ENCODE measurements at places on chromosomes 6 and 20.

DNA sequence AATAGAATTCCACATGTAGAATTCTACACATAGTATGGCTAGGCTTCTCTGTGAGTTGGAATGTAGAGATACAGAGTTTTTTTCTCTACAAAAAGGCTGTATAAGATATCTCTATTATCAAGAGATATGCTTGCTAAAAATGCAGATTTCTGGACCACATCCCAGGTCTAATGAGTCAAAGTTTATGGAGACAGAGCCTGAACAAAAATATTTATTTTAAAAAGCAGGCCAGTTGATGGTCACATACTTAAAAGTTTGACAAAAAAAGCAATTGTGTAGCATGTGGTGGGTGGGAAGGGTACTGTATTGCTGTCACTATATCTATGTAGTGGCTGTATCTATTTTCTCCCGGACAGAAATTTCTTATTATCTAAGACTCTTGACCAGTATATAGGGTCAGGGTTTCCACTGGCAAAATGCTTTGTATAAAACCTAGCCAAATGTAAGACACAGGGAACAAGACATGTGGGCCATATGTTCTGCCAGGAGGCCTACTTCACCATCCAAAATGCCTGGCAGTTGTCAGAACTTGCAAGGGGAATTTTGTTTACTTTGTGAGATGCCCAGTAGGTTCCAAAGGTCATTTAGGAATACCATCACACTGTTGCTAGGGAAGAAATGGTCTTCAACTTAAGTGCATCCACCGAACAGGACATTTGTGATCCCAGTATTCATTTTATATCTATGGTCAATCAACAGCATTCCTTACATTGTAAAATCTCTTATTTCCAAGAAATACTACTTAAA lies 60.6 kb downstream of the SHPRH start:
- DNase-seq, result no peak

DNA sequence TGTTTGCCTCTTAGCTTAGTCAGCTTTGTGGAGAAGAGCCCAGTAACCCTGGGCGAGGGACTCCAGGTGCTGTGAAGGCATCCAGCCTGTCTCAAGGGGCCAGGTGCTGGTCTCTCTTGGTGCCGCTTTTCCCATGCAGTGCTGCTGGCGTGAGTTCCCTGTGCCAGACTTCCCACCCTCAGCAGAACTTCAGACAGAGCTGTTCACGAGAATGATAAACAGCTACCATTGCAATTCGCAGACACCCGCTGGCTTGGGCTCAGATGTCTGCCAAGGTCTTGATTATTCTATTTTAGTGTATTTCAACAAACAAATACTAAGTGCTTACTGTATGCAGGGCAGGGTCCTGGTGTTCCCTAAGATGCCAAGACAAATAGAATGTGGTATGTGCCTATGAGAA lies 57.7 kb downstream of the RNF217 start:
- DNase-seq, result no peak

DNA sequence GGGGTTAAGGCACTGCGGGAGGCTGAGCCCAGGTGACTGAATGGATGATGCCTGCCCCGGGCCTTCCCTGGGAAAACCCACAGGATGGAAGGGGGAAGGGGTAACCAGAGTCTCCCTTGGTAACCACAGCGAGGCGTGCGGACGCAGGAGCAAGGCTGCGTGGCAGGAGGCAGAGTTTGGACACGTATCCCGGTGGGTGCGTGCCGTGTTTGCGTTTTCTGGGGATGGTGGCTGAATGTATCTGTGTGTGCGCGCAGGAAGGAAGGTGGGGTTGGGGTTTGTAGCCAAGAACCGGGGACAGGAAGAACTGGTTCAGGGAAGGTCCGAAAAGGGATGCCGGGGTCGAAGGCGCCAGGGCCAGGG lies 1.8 kb downstream of the MDGA1 start:
- DNase-seq, result no peak

- no peak for DNase-seq
Measured at GRCh38 chr20:42587427-42587826, 602.3 kb downstream of the PTPRT start.

DNA sequence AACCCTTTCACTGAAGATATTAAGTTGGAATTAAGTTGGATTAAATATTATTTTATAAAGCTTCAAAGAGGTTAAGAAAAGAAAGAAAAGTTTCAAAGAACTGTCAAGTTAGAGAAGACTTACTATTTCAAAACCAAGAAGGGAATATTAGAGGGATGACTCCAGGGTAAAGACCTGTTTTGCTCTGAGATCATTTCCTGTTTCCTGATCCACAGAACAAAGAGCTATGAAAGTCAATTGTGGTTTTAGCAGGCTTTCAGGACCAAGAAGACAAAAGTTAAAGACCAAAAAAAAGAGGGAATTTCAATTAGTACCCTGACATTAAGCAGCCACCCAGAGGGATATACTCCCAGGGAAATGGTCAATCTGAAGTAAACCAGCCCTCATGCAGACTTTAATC lies 19.4 kb downstream of the ESF1 start:
- DNase-seq, result no peak

DNA sequence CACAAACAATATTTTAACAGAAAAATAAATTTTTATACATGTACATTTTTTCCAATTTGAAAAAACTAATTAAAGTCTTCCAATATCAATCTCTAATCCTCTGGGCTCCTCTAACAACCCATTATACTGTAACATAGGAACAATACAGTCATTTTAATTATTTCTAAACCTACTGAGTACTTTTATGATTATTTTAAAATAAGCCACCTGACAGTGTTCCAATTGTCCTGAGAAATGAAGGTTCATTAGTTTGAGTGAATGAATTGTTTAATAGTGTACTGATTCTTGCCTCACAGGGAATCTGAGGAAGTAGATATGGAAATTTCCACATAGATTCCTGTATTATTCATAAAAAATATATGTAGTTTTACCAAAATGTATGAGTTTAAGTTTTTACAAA lies 123.1 kb upstream of the EYS start:
- DNase-seq, result no peak

GRCh38 chr6:32558426-32559057 lies 28.5 kb upstream of the HLA-DRB5 start:
- DNase-seq, result no peak

DNA sequence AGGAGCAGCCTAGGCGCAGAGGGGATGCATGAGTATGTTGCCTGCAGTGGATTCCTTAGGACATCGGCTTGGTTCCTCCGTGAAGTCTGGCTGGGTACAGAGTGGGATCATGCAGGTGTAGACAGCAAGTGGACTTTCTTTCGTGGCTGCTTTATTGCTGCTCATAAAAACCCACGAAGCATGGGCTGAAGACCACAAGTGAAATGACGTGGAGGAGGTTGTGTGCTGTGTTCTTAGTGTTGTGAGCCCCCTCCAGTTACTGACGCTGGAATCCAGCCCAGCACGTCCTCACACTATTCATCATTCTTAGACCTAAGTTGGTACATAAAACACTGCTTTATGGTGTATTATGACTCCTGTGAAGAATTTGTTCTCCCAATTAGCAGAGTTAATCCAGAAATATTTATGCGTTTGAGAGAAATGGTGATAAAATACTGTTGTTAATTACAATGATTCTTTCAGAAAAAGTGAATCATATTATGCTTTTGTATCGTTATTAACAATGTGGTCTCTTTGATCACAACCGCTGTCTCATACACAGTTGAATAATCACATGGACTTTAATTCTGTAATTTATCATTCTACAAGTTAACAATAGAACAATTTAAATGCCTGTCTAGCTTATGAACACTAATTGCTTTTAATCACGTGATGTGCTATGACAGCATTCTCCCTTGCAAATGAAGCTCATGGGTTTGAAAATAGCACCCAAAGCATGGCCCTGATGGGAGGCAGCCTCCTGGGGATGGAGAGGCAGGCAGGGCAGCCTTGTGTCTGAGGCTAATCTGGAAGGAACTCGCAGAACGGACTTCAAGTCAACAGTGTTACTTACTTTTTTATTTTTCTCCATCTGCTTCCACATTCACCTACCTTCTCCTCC lies 233.9 kb upstream of the SYNDIG1 start:
- DNase-seq, result no peak

- DNase-seq, result no peak
Measured at GRCh38 chr20:48804300-48804980, 23.4 kb downstream of the PREX1 start.

- no peak for DNase-seq
Measured at GRCh38 chr6:63509652-63510352, 62.5 kb upstream of the LOC128125822 start.

DNA sequence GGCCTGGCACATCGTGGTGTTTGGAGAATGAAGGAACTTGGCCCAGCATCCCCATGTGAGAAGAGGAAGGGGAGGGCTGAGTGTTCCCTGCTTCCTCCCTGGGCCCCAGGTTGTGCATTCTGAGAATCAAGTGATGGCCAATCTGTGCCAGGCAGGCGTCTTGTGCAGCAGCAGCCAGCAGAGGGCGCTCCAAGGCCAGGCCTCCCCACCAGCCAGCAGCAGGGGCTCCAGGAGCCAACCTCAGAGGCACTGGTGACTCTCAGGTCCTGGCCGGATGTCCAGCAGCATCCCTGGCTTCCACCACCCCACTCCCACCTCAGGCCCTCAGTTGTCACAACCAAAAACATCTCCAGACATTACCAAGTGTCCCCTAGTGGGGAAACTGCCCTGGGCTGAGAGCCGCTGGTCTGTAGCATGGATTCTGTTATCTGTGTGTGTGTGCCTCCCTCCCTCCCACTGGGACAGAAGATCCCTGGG lies 192.0 kb downstream of the PREX1 start:
- DNase-seq, result no peak

DNA sequence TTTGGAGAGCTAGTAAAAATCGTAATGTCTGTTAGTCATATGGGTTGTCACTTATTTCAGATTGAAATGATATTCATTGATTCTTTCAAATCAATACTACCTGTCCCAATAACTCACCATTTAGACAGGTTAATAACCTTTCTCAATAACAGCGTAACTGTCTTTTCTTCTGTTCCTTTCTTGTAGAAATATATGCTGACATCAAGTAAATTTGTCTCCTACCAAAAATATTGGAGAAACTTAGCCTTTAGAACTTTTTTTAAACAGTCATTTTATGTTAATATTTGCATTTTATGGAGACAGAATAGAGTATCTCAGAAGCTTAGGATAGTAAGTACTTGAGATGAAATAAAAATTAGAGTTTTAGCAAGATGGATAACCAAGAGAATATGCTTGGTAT lies 278.2 kb downstream of the UST start:
- DNase-seq, result no peak

- no peak for DNase-seq
Measured at GRCh38 chr6:35170166-35170565, 29.0 kb upstream of the TCP11 start.

DNA sequence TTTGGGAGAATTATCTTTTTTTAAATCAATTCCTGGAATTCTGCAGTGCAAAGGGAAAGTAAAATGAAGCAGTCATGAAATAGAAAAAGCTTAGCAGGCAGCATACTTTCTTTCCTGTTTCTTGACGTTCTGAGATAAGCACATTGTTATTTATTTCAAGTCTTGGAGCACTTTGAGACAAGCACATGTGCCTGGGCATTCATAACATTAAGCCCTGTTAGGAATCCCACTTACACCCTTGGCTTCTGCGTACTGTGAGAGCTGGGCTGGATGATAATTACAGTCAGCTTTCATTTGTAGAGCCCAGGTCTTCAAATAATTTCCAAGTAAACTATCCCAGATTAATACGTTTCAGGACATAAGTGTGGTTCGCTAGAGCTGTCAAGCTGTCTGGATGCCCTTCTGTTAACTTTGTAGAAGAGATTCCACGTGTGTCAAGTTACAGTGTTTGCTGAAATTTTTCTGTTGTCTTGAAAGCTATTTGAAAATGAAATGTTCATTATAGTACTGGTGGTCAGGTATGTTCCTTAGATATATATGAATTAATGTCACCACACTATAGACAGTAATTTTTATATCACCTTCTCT lies 8.9 kb downstream of the FARS2 start:
- DNase-seq, result no peak

DNA sequence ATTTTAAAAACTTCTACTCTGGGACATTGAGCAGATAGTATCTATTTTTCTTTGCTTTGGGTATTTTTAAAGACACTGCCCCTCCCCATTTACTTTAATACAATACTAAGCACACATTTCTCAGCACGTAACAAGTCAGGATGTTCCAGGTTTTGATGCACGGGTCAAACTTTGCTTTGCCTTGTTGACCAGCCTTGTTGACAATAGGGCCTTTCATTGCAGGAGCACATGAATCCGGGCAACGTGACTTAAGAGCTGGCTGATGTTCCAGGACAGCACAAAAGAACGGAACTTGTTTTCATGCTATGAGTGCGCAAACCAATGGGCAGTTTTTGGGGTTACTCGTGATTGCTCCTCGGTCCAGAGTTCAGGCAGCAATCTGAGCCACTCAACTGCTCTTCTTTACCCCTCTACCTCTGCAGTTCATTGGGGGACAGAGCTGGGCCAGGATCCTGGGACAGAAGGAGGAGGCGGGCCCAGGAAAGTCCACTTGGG lies 78.6 kb upstream of the SLC22A16 start:
- DNase-seq, result no peak

- DNase-seq, result no peak
Measured at GRCh38 chr6:132797951-132798868, at the start of gene SLC18B1. TSS of gene SLC18B1 (minus strand) at chr6:132798637. CDS start at chr6:132798456, 181 bp downstream.

GRCh38 chr6:138821519-138821918 lies 25.6 kb downstream of the ECT2L start:
- no peak for DNase-seq

DNA sequence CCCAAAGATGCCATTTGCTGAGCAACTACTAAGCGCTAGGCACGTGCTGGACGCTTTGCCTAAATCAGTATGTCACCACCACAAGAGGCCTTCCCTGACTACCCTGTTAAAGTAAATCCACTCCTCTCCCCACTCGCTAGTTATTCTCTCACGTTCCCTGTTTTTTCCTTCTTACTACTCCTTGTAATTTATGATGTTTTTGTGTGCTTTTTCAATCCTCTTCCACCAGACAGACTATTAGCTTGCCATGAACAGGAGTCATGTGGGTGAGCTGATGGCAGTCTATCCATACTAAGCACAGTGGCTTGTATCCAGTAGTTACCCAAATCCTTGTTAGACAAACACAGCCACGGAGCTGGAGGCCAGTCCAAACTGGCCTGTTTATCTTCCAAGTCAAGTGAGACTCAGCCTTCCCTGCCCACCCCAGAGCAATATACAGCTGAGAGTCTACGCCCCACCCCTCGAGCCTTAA lies 41.2 kb downstream of the C6orf132 start:
- DNase-seq, result no peak

All from stimulated activated CD8-positive, alpha-beta memory T cell treated with anti-CD3 and anti-CD28 coated beads, Interleukin-15, amount 100 ng/mL, for 4 hours (primary cell).